ENCODE measurements at places on chromosomes 5 and 9.

- peak overlapping the region; percentile 92 for H3K4me3 ChIP-seq
- H3K27me3 ChIP-seq, result no peaks in the 10 kb centered on the region
- peaks cover 63% of the 10 kb centered on the region for H3K4me1 ChIP-seq
- peak overlapping the region; percentile 88 for H3K27ac ChIP-seq
Measured at GRCh38 chr5:157570531-157571200, 4.9 kb downstream of the ADAM19 start.

DNA sequence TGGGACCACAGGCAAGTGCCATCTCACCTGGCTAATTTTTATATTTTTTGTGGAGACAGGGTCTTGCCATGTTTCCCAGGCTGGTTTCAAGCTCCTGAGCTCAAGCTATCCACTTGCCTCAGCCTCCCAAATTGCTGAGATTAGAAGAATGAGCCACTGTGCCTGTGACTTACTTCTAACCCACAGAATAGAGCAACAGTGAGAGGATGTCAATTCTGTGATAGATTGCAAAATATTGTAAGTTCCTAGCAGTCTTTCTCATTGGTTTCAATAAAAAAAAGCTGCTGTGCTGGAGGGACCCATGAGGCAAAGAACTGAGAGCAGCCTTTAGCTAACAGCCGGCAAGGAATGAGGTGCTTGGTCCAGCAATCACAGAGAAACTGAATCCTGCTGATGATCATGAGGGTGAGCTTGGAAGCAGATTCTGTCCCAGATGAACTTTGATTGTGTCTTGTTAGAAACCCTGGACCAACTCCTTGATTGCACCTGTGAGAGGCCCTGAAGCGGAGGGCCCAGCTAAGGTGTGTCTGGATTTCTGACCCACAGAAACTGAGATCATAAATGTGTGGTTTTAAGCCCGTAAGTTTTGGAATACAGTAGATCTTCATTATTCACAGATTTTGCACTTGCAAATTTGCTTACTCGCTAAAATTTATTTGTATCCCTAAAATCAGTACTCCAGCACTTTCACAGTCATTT is 149.7 kb downstream of the GCNT1 start:
- H3K4me1 ChIP-seq, result peaks cover 4% of the 10 kb centered on the region
- H3K36me3 ChIP-seq, result no peaks in the 10 kb centered on the region
- H3K27me3 ChIP-seq, result peaks cover 2% of the 10 kb centered on the region

DNA sequence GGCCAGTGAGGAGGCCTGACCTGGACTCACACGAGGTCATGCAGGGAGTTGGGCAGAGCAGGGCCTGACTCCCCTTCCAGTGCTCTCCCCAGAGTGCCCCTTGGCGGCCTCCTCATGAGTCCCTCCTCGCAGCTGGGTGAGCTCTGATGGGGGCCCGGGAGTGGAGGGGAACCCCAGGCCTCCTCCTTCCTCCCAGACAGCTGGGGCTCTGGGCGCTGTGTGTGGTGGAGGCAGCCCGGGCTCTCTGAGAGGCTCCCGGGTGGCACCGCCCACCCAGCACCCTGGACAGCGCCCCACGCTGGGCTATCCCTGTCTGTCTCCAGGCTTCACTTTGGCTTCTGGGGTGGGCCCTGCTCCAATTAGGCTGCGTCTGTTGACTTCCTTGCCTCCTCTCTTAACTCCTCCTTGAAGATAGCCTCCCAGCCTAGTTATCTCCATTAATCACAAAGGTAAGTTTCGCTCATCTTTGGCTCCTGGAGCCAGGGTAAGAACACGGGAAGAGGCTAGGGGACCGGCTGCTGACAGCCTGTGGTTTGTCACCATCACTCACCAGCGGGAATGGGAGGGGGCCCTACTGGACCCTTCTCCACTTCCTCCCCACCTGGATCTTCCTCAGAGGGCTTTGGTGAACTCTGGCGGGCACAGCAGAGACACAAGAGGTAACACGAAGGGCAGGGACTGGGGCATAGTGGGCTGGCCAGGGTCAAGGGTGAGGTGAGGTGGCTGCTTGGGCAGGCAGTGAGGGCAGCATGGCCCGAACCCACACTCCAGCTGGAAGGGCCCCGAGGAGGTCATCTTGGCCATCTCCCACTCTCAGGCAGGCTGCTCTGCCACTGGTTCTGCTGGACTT is 13.1 kb downstream of the PSD2 start:
- H3K4me1 ChIP-seq, result no peaks in the 10 kb centered on the region
- H3K4me3 ChIP-seq, result no peak overlapping the region
- DNase-seq, result peak; percentile 52
- H3K27ac ChIP-seq, result no peak overlapping the region
- H3K36me3 ChIP-seq, result no peaks in the 10 kb centered on the region

DNA sequence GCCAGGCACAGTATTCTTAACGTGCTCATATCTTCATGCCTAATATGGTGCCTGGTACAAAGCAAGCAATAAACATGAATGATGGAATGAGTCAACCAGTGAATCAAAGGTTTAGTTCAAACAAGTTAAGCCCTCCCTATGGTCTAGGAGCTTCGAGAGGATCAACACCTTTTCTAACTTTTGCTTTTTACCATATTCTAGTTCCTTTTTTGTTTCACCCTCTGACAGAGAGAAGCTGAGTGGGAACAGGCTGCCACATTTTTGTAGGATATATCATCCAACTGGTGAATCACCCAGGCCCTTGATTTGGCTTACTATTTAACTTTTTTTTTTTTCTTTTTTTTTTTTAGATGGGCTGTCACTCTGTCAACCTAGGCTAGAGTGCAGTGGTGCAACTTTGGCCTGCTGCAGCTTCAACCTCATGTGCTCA is 39.3 kb upstream of the TNC start:
- H3K27ac ChIP-seq, result no peak overlapping the region
- peaks cover 4% of the 10 kb centered on the region for H3K27me3 ChIP-seq
- no peak overlapping the region for H3K4me3 ChIP-seq

- DNase-seq, result peak; percentile 32
- H3K4me1 ChIP-seq, result peaks cover 72% of the 10 kb centered on the region
- H3K27ac ChIP-seq, result peak overlapping the region; percentile 98
- H3K27me3 ChIP-seq, result no peaks in the 10 kb centered on the region
- peaks cover 35% of the 10 kb centered on the region for H3K36me3 ChIP-seq
Measured at GRCh38 chr9:91192381-91193086, 169.2 kb downstream of the AUH start.

DNA sequence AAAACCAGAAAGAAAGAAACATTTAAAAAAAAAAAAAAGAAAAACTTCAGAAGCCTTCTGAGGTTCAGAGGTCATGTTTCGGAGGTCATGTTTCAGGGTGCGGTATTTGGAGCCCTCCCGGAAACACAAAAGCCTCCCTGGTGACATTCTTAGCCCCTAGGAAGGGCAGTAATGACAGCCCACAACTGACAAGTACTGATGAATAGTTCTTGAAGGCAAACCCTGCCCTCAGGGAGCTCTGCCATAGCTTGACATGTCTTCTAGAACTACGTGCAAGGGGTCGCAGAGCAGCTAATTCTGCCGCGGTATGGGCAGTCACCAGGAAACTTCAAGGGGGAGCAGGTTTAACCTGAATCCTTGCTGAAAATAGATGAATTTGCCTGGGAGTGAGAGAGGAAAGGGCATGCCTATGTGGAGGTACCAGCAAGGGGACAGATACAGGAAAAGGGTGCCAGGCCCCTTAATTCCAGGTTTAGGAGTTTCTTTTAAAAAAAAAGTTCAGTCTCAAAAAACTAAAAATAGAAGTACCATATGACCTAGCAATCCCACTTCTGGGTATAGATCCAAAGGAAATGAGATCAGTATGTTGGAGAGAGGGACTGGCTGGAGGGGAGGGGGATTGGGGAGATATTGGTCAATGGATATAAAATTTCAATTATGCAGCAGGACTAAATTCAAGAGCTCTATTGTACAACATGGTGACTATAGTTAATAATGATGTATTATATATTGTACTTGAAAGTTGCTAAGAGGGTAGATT is 98.4 kb downstream of the C9orf152 start:
- H3K36me3 ChIP-seq, result no peaks in the 10 kb centered on the region
- H3K4me1 ChIP-seq, result no peaks in the 10 kb centered on the region
- H3K4me3 ChIP-seq, result no peak overlapping the region
- no peaks in the 10 kb centered on the region for H3K27me3 ChIP-seq
- H3K27ac ChIP-seq, result no peak overlapping the region
- DNase-seq, result no peak

DNA sequence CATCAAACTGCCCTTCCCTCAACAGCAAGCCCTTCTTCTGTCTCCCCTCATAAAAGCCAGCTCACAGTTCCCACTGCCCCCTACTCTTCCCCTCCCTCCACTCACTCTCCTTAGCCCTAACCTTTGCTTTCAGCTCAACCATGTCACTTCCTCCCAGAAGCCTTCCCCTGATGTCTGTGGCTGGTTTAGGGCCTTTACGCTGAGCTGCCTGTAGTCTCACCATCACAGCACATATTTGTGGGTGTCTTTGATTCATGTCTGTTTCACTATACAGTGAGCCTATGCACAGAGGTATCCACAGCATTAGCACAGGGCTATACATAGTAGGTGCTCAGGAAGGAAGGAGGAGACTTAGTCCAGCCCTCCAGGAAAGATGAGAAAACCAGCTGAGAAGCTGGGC is 34.7 kb downstream of the C9orf50 start:
- H3K4me1 ChIP-seq, result peaks cover 56% of the 10 kb centered on the region
- no peak for DNase-seq
- H3K36me3 ChIP-seq, result no peaks in the 10 kb centered on the region

- H3K27me3 ChIP-seq, result no peaks in the 10 kb centered on the region
- H3K27ac ChIP-seq, result no peak overlapping the region
- H3K4me1 ChIP-seq, result peaks cover 9% of the 10 kb centered on the region
- no peak for DNase-seq
- peaks cover 6% of the 10 kb centered on the region for H3K36me3 ChIP-seq
Measured at GRCh38 chr9:21901546-21901945, 92.6 kb downstream of the CDKN2A start.

- DNase-seq, result no peak
- H3K36me3 ChIP-seq, result peaks cover 34% of the 10 kb centered on the region
- no peak overlapping the region for H3K27ac ChIP-seq
- no peak overlapping the region for H3K4me3 ChIP-seq
- no peaks in the 10 kb centered on the region for H3K27me3 ChIP-seq
Measured at GRCh38 chr9:107336718-107337360, 53.8 kb downstream of the RAD23B start.

GRCh38 chr5:157072508-157072907 is 13.6 kb upstream of the HAVCR1 start:
- no peaks in the 10 kb centered on the region for H3K27me3 ChIP-seq
- peak overlapping the region; percentile 49 for H3K27ac ChIP-seq
- peaks cover 13% of the 10 kb centered on the region for H3K36me3 ChIP-seq
- peak; percentile 33 for DNase-seq

GRCh38 chr9:110443866-110444220 is 106.2 kb upstream of the TXNDC8 start:
- no peaks in the 10 kb centered on the region for H3K4me1 ChIP-seq
- DNase-seq, result no peak
- no peaks in the 10 kb centered on the region for H3K36me3 ChIP-seq
- no peaks in the 10 kb centered on the region for H3K27me3 ChIP-seq
- no peak overlapping the region for H3K27ac ChIP-seq

- no peaks in the 10 kb centered on the region for H3K36me3 ChIP-seq
- H3K4me3 ChIP-seq, result no peak overlapping the region
- H3K27ac ChIP-seq, result no peak overlapping the region
- no peaks in the 10 kb centered on the region for H3K27me3 ChIP-seq
Measured at GRCh38 chr5:27944471-27944870, 906.1 kb upstream of the CDH9 start.

- H3K4me3 ChIP-seq, result no peak overlapping the region
- H3K4me1 ChIP-seq, result no peaks in the 10 kb centered on the region
- H3K36me3 ChIP-seq, result no peaks in the 10 kb centered on the region
- no peak for DNase-seq
Measured at GRCh38 chr5:72667708-72668107, 148.8 kb upstream of the TNPO1 start.

DNA sequence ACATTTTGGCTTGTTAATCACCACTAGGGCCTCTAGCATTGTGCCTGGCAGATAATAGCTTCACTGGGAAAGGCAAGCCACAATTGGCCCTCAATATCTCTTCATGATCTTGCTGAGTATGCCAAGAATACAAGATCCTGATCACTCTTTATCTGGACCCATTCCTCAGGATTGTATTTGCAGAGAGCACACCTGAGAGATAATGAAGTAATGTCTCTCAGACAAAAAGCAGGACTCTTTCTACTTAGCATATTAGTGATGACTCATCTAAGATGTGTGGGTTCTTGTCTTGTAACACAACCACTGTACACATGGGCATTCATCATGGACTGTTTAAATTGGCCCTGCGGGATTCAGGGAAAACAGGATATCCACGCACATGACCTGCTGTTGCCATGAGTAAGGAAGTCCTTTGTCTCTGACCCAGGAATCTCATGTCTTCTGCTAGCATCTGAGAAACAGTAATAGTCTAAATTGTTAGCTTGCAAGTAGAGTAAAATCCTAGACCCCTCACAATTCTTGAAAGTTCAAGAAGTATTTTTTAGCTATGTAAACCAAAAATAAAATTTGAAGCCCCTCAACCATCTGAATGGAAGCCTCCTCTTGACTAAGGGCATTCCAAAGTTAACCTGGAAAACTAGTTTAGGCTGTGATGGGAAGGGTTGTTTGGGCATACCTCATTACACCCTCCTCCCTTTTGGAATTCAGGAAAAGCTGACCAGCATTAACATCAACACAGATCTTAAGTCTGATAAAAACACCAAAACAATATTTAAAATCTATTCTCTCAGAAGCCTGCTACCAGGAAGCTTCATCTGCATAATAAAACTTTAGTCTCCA is 28.0 kb upstream of the NFIL3 start:
- H3K4me1 ChIP-seq, result no peaks in the 10 kb centered on the region
- H3K27ac ChIP-seq, result no peak overlapping the region
- H3K4me3 ChIP-seq, result no peak overlapping the region
- H3K36me3 ChIP-seq, result no peaks in the 10 kb centered on the region
- peaks cover 46% of the 10 kb centered on the region for H3K27me3 ChIP-seq
- DNase-seq, result no peak

GRCh38 chr9:108430655-108431054 is 425.1 kb downstream of the ACTL7B start:
- H3K4me1 ChIP-seq, result no peaks in the 10 kb centered on the region
- no peak overlapping the region for H3K27ac ChIP-seq
- H3K36me3 ChIP-seq, result no peaks in the 10 kb centered on the region
- H3K4me3 ChIP-seq, result no peak overlapping the region

DNA sequence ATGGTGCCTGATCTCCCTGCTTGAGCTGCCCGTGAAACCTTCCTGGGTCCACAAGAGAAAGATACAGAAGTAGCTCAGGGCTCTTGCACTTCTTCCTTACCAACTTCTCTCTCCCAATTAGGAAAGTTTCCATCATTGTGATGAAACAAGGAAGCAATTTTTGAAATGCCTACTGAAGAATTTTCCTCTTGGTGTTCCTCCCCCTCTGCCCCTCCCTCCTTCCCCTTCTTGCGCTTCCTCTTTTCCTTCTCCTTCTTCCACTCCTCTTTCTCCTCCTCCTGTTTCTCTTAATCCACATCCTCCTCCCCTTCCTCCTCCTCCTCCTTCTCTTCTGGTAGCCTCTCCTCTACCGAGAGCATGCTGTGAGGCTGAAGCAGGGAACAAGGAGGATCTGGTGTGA is 36.3 kb upstream of the OTULINL start:
- DNase-seq, result no peak
- H3K27ac ChIP-seq, result no peak overlapping the region
- H3K4me1 ChIP-seq, result no peaks in the 10 kb centered on the region

GRCh38 chr9:105072476-105072875 is 144.5 kb upstream of the ABCA1 start:
- H3K4me3 ChIP-seq, result no peak overlapping the region
- H3K36me3 ChIP-seq, result no peaks in the 10 kb centered on the region
- H3K27me3 ChIP-seq, result no peaks in the 10 kb centered on the region
- H3K4me1 ChIP-seq, result no peaks in the 10 kb centered on the region
- H3K27ac ChIP-seq, result no peak overlapping the region

- peaks cover 14% of the 10 kb centered on the region for H3K27me3 ChIP-seq
- H3K4me1 ChIP-seq, result peaks cover 8% of the 10 kb centered on the region
- DNase-seq, result no peak
Measured at GRCh38 chr9:90107726-90108655, 503.2 kb downstream of the GADD45G start.
